ENCODE measurements at places on chromosomes 1 and 21.

GRCh38 chr1:160197231-160197630 is 6.9 kb downstream of the CASQ1 start:
- no peak for DNase-seq

DNA sequence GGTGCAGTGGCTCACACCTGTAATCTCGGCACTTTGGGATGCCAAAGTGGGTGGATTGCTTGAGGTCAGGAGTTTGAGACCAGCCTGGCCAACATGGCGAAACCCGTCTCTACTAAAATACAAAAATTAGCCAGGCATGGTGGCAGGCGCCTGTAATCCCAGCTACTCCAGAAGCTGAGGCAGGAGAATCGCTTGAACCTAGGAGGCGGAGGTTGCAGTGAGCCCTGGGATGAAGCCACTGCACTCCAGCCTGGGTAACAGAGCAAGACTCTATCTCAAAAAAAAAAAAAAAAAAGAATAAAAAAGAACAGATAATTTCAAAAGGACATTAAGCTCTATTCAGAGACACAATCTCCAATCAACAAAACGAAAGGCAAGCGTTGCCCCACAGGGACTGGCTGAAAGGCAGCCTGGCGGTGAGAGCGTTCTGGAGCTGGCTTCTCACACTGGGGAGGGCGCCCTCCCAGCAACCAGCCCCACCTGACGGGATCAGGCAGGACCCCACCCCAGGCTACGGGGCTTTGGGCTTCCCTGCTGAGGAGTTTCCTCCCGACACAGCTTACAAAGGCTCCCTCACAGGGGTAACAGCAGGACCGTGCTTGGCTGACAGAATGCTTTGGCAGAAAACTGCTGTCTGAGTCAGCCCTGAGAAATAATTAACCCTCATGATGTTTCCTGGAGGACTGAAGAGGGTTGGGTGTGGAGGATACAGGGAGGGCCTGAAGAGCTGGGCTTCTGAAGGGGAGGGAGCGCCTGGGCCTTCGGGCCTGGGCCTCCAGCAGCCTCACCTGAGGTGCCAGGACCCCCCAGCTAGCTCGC is 31.1 kb upstream of the SRP9 start:
- DNase-seq, result no peak

GRCh38 chr1:229087339-229087738 is 183.6 kb upstream of the RAB4A start:
- DNase-seq, result no peak

- DNase-seq, result no peak
Observed at GRCh38 chr1:160346958-160347357, 3.8 kb downstream of the NCSTN start.

DNA sequence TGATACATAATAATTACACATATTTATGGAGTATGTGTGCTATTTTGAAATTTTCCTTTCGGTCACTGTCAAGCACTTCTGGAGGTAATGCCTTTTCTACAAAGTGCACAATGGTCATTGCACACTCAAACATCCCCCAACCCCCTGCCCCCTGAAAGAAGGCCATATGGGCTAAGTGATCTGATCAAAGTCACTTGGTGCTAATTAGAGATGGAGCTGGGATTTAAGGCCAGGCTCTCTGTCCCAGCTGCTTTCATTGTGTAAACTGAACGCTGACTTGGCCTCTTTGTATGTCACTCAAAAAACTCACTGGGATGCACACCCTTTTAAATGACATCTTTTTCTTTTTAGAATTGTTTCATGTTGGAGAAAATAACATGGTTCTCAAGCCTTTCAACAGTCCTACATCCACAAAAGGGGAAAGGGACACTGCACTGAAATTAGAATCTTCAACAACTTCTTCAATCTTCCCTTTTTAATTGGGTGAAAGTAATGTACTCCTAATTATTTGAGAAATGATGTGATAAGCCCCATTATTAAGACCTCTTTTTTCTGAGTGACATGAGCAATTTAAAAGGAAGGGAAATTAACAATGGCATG is 149.2 kb downstream of the ST6GALNAC5 start:
- no peak for DNase-seq

DNA sequence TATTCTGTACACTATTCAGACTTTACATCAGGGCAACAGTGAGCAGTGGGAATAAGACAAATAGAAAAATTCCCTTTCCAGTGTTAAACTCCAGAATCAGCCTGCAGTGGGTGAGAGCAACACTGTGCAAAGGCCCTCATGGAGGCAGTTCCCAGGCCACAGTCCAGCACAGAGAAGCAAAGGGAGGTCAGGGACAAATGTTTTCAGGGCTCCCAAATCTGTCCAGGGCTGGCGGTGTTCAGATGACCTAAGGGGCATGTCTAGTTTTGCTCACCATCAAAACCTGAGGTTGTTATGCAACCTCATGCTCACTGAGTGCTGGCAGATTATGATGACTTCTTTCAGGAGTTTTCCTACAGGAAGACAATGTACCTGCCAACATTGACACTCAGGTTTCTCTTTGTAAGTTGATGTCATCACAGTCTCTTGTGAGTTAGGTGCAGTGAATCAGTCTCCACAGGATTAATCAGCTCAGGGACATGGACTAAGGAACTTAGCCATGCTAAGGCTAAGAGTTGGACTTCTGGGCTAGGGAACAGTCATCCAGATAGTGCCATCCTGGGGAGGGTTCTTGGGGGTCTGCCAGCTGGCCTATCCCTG is 3.6 kb upstream of the LCE5A start:
- no peak for DNase-seq

DNA sequence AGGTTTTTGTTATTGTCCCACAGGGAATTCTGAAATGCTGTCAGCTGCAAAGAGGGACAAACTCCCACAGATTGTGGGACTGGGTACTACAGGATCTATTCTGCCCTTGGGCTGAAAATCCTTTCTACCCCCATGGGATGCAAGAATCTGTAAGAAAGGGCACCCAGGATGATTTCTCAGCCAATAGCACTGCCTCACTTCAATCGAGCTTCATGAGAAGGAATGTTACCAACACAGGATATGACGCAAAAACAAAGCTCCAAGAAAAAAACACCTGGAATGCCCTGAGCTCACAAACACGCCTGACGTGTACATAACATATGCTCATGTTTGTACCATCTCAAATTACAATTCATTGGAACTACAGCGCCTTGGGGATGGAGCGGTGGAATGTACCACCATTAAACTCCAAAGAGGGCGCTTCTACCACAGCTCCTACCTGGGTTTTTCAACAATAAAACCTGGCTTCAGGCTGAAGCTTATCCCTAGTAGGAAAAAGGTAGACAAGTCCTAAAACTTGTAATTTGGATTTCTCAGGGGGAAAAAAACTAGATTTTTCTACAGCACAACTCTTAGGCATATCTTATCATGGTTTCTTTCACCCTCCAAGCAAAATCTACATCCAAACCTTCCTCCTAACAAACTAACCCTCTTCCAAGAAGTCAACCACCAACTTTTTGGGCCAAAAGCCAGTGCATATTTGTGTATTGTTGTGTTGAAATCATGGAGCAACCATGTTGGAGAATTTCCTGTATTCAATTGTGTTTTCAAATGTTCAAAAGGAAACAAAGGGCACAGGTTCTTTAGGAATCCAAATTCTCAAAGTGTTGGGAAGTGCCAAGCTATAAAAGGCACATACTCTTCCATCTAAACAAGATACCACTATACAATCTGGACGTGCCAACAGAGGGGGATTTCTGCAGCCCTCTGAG is 78.9 kb downstream of the TGFBR3 start:
- no peak for DNase-seq

GRCh38 chr1:226086776-226087175 is 24.3 kb downstream of the H3-3A start:
- no peak for DNase-seq

- no peak for DNase-seq
Observed at GRCh38 chr1:241488739-241489138, 30.8 kb downstream of the FH start.

- DNase-seq, result no peak
Observed at GRCh38 chr1:218872026-218872425, 301.7 kb upstream of the LYPLAL1 start.

DNA sequence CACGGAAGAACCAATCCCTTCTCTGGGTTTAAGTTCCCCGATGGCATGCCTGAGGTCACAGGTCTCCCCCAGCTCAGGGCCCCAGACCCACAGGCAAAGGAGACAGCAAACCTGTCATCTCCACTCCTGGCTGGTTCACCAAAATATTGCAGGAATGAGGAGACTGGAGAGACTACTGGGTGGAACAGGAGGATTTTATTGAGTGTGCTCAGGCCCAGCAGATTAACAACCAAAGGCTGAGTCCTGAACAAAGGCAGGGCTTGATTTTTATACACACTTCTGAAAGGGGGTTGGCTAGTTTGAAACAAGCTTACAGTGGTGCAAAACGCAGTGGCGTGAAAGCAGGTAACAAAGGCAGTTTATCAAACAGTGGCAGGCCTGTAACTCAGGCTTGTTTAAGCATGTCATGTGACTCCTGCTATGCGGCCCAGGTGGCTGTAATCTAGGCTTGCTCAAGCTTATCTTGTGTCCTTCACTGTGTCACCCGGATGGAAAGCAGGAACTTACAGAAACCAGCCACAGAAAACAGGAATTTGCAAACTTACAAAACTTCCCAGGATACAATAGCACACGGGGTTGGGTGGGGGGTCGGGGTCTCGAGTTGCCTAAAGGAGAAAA is 27.4 kb upstream of the KCNJ15 start:
- no peak for DNase-seq

DNA sequence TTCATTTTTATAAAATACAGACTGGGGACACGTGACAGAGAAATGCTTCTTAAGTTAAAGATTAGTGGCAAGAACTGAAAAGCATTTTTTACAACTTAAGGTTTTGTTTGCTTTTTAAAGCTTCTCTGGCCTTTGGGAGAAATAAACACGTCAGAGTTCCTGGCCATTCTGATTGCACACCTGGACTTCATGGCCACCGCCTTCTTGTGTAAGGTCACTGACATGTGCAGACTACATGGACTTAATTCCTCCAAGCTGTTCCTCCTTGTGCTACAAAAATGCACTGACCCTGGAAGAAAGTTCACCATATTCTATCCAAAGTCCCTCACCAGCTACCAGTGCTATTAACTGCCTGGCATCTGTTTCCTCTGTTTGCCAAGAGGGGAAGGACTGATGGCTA is 56.1 kb downstream of the GADD45A start:
- no peak for DNase-seq

DNA sequence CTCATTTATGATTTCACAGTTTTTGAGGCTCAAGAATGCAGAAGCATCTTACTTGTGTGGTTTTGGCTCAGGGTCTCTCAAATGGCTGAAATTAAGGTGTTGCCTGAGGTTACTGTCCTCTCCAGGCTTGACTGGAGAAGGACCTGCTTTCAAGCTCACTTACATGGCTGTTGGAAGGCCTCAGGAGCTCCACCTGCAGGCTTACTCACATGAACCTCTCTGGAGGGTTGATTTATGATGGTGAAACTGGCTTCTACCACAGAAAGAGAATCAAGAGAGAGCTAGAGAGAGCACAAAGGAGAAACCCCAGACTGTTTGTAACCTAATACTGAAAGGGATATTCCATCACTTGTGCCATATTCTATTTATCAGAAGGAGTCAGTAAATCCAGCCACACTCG is 6.2 kb upstream of the KCNK2 start:
- no peak for DNase-seq

GRCh38 chr21:43274022-43274945 is 105.5 kb downstream of the CRYAA start:
- no peak for DNase-seq

GRCh38 chr1:23566304-23566703 is 7.0 kb upstream of the ID3 start:
- no peak for DNase-seq

DNA sequence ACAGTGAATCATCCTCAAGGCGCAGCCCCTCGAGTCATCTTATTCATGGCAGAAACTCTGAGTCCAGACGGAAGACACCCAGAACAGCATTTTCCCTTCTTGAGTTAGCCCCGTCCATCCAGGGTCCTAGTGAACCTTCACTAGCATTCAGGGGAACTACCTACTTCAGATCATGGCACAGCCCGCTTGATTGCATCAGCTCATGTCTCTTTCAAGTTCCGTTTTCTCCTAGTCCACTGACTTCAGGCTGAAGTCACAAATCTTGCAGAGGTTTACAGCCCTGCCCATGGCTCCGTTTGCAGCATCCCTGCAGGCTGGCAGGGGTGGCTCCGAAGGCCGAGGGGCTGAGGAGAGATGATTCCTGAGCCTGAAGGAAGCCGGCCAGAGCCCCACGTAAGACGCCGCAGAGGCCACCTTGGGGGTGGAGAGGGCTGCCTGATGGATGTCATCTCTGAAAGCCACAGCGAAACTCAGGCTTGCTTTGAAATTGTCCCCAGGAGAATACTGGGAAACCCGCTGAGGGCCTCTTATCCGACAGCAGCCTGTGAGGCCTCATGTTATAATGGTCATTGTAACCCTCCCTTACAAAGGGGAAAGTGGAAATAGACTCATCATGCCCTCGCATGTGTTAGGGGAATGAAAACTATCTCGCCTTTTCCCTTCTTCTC is 310.2 kb upstream of the AJAP1 start:
- no peak for DNase-seq

DNA sequence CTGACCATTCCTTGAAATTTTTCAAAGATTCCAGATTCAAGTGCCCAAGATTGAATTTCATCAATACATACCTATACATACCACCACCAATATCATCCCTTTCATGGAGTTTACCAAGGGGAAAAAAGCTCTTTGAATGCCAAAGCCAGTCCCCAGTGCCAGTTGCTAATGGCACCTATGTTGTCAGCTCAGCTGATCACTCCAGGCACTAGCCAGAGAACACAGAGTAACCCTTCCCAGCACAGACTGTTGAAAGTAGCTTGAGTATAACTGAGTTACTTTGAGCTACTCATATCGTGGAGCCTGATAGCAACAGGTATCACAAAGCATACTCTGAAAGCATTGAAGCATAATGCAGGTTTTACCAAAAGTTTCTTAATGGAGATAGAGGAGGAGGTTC is 133.9 kb upstream of the NFIA start:
- no peak for DNase-seq

DNA sequence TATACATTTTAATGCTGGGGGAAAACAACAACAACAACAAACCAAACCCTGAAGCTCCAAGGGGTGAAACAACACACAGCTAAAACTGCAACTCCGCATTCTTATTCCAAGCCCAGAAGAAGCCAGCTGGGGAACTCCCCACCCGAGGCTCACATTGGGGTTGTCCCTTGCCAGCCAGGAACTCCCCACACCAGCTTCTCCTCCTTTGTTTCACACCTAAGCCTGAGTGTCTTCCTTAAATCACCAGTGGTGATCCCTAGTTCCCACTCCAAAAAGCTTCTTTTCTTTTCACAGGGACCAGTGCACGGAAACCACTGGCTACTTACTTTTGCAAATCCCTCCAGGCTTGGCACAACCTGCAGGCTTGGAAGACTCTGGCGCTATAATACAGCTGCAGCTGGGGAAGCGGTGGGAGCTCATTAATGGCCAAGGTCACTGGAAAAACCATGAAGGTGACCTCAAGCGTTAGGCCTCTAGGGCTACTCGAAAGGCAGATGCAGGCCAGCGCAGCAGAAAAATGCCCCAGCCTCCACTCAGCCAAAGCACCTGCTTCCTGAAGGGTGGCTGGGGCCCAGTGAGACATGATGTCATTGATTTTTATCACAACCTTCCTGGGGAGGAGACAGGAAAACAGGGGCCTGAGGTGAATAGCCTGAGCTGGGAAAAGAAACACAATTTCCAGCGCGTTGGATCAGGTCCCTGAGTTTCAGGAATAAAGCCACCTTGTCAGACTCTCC is 40.1 kb downstream of the TLR5 start:
- DNase-seq, result no peak

Measured in NCI-H1048 (cell line).